ENCODE measurements at places on chromosomes 2 and 18.

- DNase-seq, result no peak
Measured at GRCh38 chr2:120383191-120383590, 37.3 kb downstream of the INHBB start.

- DNase-seq, result no peak
Measured at GRCh38 chr2:78263571-78263970, 741.4 kb upstream of the LRRTM4 start.

DNA sequence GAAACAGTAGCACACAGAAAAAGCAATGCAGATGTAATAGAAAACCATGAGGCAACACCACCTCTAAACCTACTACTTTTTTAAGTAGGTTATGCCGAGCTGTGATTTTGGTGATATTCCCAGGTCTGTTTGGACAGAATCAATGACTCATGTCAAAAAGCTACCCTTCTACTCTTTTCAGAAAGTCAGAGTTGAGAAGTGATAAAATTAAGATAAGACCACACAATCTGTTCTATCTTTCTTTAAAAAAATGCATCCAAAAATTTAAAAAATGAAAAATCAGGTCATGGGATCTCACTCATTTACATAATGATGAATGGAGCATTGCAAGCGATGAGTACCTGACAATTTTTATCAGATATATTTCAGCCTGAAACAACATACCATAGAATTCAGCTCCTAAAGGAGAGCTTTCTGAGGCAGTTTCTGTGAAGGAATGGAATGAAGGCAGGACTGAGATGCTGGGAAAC is 826.3 kb downstream of the BCL11A start:
- DNase-seq, result no peak

DNA sequence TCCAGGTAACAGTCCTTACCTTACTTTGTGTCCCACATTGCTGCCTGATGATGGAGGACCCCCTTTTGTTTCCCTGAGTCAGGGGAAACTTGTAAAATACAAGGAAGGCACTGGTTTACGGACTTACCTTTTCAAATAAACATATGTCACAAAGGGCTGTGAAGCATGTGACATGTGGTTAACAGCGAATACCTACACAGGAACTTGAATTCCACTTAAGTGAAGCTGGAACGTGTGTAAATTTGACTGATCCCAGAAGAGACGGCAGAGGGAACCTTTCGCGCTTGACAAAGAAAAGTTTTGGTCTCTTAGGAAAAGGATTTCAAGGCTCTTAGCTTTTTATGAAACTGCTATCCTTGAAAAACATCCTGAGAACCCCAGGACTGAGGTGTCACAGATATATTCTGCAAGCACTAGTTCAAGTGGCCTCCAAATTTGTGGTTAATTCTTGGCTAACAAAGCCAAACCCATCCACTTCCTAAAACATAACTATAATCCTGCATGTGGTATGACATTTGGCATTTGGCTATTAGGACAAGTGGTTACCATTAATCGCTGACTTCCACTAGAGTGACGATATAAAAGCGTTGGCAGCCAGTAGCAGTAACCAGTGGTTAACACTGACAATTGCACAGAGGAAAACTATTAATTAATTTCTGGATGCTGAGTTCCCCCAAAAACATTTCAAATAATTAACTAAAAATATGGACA is 55.6 kb downstream of the ITGB6 start:
- DNase-seq, result no peak

- no peak for DNase-seq
Measured at GRCh38 chr18:47249314-47249981, 2.0 kb downstream of the SKOR2 start.

DNA sequence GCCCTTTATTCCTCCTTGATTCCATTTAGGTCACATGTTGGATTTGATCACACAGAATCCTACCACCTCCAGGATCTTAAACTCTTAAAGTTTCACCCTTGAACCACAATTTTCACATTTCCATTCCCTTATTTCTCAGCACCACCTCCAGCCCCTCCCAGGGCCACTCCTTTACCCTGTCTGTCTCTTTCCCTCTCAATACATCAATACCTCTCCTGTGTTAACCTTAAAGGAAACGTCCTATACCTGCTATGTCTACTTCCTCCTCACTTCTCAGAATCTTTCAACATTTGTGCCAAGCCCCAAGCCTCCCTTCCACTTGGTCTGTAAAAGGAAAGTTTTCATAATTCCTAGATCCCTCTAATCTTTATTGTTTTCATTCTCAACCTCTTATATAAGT is 158.8 kb downstream of the BAZ2B start:
- DNase-seq, result no peak

- no peak for DNase-seq
Measured at GRCh38 chr2:143623231-143623908, 494.2 kb downstream of the ARHGAP15 start.

DNA sequence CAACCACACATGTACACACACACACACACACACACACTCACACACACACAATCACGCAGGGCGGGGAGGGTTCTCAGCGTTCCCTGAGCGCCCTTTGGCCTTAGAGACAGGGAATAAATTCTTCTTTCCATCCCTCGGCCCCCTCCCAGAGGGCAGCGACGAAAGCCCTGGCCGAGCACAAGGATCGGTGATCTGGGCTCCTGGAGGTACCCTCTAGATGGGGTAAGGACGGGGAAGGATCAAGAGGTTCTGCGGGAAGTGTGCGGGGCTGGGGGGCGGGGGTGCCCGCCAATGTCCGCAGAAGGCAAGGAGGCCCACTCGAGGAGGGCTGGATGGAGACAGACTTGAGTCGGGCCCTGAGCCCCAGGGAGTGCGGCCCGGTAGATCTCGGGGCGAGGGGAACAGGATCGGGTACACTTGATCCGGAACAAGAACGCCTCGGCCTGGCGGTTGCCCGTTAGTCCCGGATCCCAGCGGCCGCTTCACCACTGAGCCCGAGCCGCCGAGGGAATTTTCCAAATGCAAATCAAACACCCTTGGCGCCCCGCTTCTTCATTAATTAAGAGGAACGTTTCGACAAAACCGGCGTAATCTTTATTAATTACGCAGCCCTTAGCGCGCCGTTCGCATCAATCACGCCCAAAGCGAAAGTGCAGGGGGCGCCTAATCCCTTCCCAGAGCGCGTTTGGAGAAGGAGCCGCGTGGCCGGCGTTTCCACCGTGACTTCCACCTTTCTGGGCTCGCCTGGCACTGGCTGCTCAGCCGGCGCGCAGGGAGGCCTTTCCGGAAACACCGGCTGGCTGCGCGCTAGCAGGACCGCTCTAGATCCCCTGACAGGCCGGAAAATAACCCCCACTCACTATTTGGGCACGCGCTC is 7.0 kb upstream of the PAX3 start:
- no peak for DNase-seq

DNA sequence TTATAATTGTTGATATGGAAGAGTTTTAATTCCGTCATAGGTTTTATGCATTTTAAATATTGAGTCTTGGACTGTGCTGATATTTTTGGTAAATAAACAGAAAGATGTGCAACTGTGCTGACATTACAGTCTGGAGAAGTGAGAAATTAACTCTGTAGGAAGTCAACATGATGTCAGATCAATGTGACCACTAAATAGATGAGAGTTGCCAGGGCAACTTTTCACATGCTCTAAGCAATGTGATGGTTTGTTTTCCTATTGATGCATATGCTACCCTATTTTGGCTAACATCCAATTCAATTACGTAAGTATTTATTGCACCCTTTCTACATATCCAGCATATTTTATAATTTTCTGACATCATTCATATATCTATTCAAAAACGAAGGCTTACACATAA is 1109.3 kb downstream of the TSN start:
- no peak for DNase-seq

Data from T-helper 9 cell (primary cell).